Lower lobe of right lung (tissue), 2 donors: ENCODE measurements at places on chromosomes 1 and 21. TPM values are rescaled to one million over a fixed set of nuclear protein-coding genes. Genes with fewer than 3 reads are reported as not detected.

DNA sequence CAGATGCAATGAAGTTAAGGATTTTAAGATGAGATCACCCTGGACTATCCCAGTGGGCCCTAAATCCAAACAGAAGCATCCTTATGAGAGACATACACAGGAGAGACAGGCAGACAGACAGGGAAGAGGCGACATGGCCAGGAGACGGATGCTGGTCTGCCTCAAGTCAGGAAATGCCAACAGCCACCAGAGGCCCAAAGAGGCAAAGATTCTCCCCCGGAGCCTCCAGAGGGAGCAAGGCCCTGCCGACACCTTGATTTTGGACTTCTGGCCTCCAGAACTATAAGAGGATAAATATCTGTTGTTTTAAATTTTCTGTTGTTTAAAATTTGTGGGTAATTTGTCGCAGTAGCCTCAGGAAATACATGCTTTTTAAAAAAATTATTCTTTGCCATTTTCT lies 116.4 kb downstream of the GLIS1 start:
- H3K4me3 ChIP-seq, result no peak overlapping the region
- DNase-seq, result no peak
- no peak overlapping the region for H3K27ac ChIP-seq
- peaks cover 4% of the 10 kb centered on the region for H3K27me3 ChIP-seq
- no peaks in the 10 kb centered on the region for H3K36me3 ChIP-seq
- H3K4me1 ChIP-seq, result no peaks in the 10 kb centered on the region

DNA sequence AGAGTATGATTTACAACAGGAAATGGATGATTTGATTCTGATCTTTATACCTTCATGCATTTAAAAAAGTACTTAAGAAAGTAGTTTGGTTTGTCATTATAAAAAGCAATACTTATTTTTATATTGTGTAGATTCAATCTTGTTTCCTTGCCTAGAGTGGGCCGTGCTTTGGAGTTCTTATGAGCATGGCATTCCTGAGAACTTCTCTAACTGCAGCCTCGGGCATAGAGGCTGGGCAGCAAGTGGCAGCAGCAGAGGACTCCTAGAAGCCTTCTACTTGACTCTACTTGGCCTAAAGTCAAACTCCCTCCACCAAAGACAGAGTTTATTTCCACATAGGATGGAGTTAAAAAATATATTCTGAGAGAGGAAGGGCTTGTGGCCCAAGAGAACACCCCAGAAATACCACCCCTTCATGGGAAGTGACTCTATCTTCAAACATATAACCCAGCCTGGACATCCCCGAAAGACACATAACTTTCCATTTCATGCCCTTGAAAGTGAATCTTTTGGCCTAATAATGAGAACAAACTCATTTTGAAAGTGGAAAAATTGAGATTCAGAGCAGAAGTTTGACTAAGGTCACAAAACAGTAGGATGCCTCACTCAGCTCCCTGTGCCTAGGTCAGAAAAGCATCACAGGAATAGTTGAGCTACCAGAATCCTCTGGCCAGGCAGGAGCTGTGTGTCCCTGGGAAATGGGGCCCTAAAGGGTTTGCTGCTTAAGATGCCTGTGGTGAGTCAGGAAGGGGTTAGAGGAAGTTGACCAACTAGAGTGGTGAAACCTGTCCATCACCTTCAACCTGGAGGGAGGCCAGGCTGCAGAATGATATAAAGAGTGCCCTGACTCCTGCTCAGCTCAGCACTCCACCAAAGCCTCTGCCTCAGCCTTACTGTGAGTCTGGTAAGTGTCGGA lies at the start of gene IVL:
TSS of gene IVL (plus strand) at position 861 of the 916 bp plus-strand sequence. CDS start 1,252 bp downstream, outside the sequence.
- H3K4me1 ChIP-seq, result no peaks in the 10 kb centered on the region
- no peaks in the 10 kb centered on the region for H3K36me3 ChIP-seq
- H3K4me3 ChIP-seq, result no peak within 1 kb of the TSS
- H3K27ac ChIP-seq, result no peak within 1 kb of the TSS

- no peaks in the 10 kb centered on the region for H3K36me3 ChIP-seq
- no peak overlapping the region for H3K27ac ChIP-seq
- H3K27me3 ChIP-seq, result no peaks in the 10 kb centered on the region
- H3K4me1 ChIP-seq, result no peaks in the 10 kb centered on the region
- no peak for DNase-seq
Observed at GRCh38 chr1:48007047-48007446, 9.9 kb upstream of the TRABD2B start.

GRCh38 chr1:64845831-64846425 lies 101.1 kb downstream of the RAVER2 start:
- DNase-seq, result no peak
- H3K4me3 ChIP-seq, result no peak overlapping the region
- H3K4me1 ChIP-seq, result peaks cover 14% of the 10 kb centered on the region
- peaks cover 98% of the 10 kb centered on the region for H3K36me3 ChIP-seq
- H3K27me3 ChIP-seq, result no peaks in the 10 kb centered on the region

- no peaks in the 10 kb centered on the region for H3K36me3 ChIP-seq
- H3K4me3 ChIP-seq, result no peak overlapping the region
- DNase-seq, result no peak
Observed at GRCh38 chr1:198623752-198624647, 14.8 kb upstream of the PTPRC start.

The MACO1 gene
- total RNA-seq, result 19.7 TPM

DNA sequence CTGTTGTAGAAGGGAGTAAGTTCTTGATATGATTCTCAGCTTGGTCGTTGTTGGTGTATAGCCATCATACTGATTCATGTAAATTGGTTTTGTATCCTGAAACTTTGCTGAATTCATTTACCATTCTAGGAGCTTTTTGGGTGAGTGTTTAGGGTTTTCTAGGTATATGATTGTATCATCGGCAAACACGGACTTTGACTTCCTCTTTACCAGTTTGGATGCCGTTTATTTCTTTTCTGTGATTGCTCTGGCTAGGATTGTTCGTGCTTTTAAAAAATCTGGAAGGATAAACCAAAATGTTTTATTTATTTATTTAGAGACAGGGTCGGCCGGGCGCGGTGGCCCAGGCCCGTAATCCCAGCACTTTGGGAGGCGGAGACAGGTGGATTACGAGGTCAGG lies 20.6 kb downstream of the RRP1B start:
- H3K4me3 ChIP-seq, result no peak overlapping the region
- peaks cover 4% of the 10 kb centered on the region for H3K4me1 ChIP-seq
- no peak for DNase-seq
- no peaks in the 10 kb centered on the region for H3K27me3 ChIP-seq

GRCh38 chr1:159612211-159612885 lies 24.7 kb downstream of the APCS start:
- H3K36me3 ChIP-seq, result no peaks in the 10 kb centered on the region
- no peaks in the 10 kb centered on the region for H3K4me1 ChIP-seq
- no peaks in the 10 kb centered on the region for H3K27me3 ChIP-seq
- H3K4me3 ChIP-seq, result no peak overlapping the region
- H3K27ac ChIP-seq, result no peak overlapping the region

GRCh38 chr1:213345621-213346020 lies 294.6 kb downstream of the RPS6KC1 start:
- no peak overlapping the region for H3K4me3 ChIP-seq
- DNase-seq, result no peak
- H3K4me1 ChIP-seq, result no peaks in the 10 kb centered on the region
- no peaks in the 10 kb centered on the region for H3K36me3 ChIP-seq
- H3K27ac ChIP-seq, result no peak overlapping the region

The HLX gene
- 18.5 TPM for total RNA-seq

DNA sequence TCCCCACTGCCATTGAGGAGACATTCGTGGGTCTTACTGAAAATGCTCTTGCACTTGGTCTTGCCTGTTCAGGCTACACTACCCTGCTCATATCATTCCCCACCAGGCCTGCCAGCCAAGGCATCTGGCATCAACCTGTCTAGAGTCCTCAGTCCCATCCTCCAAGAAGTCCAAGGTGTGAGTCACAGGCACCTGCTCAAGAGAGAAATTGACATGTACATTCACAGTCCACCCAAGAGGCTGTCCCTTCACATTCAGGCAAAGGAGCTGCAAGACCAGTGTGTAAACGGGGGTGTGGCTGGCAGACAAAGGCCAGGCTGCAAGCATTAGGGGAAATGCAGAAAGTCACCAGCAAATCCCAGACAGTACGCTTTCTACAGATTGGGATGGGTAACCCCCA lies 13.1 kb upstream of the PLA2G2C start:
- no peak for DNase-seq
- no peaks in the 10 kb centered on the region for H3K36me3 ChIP-seq
- H3K27ac ChIP-seq, result no peak overlapping the region
- peaks cover 3% of the 10 kb centered on the region for H3K27me3 ChIP-seq

DNA sequence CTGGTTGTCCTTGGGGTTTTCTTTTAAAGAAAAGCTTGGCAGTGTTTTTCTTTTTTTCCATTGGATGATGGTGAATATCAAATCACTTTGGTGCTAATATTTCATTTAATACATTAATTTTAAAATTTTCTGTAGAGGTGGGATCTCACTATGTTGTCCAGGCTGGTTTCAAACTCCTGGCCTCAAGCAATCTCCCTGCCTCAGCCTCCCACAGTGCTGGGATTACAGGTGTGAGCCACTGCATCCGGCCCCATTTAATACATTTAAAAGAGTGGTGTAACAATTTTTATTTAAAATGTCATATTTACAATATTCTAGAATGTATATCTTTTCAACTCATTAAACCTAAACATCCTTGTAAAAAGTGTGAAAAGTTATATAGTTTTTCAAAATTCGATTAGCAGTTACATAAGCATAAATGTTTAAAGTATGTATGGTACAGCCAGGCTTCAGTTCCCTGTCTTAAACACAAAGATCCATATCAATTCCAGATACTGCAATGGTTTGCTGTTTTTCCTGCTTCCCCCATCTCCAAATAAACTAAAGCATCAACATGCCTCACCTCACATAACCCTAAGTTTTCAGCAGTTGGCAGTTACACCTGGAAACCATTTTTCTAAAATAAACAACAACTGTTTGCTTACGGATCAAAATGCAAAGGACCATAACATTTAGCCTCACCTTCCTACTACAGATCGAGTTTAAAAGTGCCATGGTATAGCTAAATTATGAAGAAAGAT lies 8.9 kb upstream of the LGALS8 start:
- no peak overlapping the region for H3K27ac ChIP-seq
- no peaks in the 10 kb centered on the region for H3K36me3 ChIP-seq
- H3K4me3 ChIP-seq, result no peak overlapping the region
- H3K27me3 ChIP-seq, result no peaks in the 10 kb centered on the region
- DNase-seq, result no peak

DNA sequence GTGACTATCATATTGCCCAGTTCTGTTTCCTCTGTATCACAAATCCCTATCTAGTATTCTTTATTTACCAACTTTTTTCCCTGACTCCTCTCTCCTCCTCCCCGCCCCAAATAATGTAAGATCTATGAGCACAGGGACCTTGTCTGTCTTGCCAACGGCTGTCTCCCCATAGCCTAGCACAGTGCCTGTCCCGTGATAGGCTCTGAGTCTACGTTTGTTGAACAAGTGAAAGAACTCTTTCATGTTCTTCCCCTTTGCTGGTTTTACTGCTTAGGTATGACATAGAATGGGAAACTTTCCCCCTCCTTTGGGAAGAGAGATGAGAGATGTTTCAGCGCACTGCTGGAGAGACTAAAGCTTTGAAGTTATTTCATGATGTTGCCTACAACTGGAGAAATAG lies 367.0 kb downstream of the PRDM2 start:
- no peak overlapping the region for H3K4me3 ChIP-seq
- H3K4me1 ChIP-seq, result no peaks in the 10 kb centered on the region
- H3K36me3 ChIP-seq, result no peaks in the 10 kb centered on the region
- no peak overlapping the region for H3K27ac ChIP-seq
- DNase-seq, result no peak

DNA sequence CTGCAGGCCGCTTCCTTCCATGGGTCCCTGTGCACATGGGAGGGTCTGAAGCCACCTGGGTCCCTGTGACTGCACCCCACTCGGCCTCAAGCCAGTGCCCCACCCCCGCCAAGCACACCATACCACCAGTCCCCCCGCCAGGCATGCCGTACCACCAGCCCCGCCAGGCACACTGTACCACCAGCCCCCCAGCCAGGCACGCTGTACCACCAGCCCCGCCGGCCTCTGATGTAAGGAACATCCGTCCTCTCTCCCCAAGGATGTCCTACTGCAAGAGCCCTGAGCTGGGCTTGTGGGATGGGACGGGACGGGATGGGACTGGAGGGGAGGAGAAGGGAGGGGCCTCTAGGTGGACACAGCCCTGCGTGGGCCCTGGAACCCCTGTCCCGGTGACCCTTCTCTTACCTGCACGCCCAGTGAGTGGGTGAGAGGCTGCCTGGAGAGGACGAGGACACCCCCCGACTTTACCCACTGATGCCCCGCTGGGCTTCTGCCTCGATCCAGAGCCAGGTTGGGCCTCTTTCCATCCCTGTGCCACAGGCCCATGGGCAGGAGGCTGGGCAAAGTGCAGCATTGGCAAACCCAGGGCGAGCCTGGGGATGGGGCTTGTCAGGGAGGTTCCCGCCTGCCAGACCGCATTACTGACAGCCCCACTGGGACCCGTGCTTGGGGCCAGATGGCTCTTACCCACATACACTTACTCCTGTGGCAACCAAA lies 40.8 kb upstream of the COL6A1 start:
- no peaks in the 10 kb centered on the region for H3K4me1 ChIP-seq
- no peak overlapping the region for H3K4me3 ChIP-seq
- peaks cover 3% of the 10 kb centered on the region for H3K27me3 ChIP-seq
- no peaks in the 10 kb centered on the region for H3K36me3 ChIP-seq
- no peak overlapping the region for H3K27ac ChIP-seq

DNA sequence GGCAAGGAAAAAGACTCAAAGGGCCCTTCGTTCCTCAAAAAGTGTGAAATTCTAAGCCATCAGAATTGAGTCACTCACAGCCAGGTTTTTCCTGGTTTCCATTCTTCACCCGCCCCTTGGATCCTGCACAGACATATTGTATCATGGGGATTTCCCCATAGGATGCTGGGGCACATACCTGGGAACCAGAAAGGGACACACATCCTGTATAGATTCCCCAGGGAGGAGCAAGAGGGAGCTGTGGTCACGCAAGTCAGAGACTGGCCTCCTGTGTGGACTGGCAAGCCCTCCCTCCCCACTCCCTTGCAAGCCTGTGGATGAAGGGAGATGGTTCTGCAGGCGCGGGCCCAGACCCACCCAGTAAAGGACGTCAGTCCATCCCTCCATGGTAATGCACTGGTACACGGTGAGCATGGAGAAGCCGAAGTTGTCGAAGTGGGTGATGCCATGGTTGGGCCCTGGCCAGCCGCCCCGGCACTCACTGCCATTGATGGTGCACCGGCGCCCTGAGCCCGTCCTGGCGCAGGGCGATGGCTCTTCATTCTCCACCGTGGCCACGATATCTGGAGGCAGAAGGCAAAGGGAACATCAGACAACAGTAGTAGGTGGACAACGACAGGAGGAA lies 23.2 kb downstream of the CACNA1S start:
- no peaks in the 10 kb centered on the region for H3K4me1 ChIP-seq
- DNase-seq, result no peak
- H3K4me3 ChIP-seq, result no peak overlapping the region
- no peaks in the 10 kb centered on the region for H3K36me3 ChIP-seq
- H3K27ac ChIP-seq, result no peak overlapping the region

The DPT gene
- total RNA-seq, result 18.6 TPM
